Endothelial cell (in vitro differentiated cells): ENCODE measurements at places on chromosomes 7 and 10. TPM values are rescaled to one million over a fixed set of nuclear protein-coding genes. Genes with fewer than 3 reads are reported as not detected.

The CRTAC1 gene
- total RNA-seq, result 37.3 TPM

The CEP55 gene
- total RNA-seq, result 3.5 TPM

The RASA4 gene
- 20.4 TPM for total RNA-seq

The EPHA1 gene
- total RNA-seq, result 7.1 TPM

DNA sequence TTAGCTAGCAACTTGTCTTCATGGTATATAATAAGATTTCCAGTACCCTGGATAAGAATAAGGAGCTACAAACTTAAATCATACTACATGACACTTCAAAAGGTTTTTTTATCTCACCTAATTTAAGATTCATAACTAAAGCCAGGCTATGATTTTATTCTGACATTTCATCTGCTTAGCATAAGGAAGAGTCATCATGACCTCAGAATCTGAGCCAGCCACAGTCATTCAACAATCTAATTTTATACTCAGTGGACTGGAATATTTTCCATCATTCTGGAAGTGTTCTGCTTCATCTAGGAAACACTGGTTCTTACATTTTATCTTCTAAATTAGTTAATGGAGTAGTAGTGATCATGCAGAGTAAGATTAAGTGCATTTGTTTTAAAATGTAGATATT, 102.1 kb upstream of the KCND2 start:
- DNase-seq, result no peak

GRCh38 chr10:117137911-117138642, at the start of gene VAX1:
VAX1 (minus strand) TSS chr10:117138270; CDS start chr10:117138056, 214 bp downstream.
- DNase-seq, result peak; percentile 52

DNA sequence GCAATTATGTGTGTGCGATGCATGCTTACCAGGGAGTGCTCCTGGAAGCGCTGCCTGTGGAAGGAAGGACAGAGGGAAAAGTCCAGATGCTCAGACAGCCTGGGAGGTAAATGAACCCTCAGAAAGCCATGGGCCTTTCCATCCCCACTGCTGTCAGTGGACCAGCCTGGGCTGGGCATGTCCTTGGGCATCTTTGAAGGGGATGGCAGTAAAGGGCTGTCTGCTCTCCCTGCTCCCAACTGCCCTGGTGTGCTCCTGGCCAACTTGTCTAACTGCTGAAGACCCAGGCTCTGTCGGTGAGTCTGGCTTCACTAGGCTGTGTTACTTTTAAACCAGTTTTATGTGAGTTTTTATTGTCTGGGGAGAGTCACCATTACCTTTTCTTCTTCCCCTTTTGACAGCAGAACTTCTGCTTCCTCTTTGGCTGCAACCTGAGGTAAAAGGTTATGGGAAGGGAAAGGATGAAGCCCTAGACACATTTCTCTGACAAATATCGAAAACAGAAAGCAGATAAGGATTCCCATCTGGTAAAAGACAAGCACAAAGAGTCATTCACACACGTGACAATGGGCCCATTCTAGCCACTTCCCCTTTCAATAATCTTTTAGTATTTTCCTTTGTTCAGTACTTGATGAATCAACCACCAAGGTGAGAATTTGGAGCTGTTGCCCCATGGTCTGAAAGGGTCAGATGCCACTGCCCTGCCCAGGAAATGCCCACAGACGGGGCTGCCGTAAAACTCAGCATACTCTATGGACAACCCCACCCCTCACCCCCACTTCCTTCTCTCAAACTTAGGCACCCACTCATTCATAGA, 27.6 kb upstream of the PIK3AP1 start:
- no peak for DNase-seq

- no peak for DNase-seq
Measured at GRCh38 chr7:14381936-14382335, 392.5 kb upstream of the ETV1 start.

DNA sequence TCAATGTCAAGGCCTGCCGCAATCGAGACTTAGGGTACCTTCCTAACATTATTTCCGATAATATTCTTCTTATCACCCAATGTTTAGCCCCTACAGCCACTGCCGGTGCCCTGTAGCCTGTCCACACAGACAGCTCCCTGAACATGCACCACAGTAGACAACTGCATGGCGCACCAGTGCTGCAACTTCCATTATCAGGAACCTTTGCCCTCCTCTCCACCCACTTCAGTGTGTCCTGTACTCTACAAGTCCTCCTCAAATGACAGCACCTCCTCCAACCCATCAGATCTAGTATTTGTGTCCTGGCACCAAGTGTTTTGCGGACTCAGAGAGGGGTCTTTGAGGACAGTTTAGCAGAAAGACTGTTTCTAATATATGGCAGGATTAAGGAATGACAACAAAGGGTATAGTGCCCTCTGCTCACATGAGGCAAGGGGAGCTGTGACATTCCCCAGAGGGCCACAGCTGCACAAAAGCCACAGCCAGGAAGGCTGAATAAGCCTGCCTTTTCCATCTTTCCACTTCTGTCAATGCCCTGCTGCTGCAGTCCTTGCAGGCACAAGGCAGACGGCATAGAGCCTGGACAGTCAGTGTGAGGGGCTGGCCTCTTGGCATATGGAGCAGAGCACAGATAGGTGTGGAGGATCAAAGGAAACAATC, 335.4 kb downstream of the PARD3 start:
- no peak for DNase-seq

- no peak for DNase-seq
Measured at GRCh38 chr10:74738052-74738451, 88.3 kb upstream of the KAT6B start.

- DNase-seq, result no peak
Measured at GRCh38 chr7:30743371-30744074, 8.4 kb upstream of the INMT start.

- DNase-seq, result peak; percentile 1
Measured at GRCh38 chr10:44992070-44992731, 8.5 kb upstream of the ZNF22 start.

DNA sequence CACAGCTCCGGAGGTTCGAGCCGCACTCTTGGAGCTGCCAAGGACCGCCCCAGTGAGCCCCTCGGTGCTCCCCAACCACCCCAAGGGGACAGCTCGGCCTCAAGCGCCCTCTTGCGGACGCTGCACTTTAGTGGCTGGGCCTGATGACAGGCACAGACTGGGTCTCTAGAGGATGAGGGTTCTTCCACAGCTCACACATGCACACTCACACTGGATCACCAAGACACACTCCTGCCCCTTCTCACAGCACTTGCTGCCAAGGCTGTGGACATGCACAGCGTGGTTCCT, 2.1 kb downstream of the RET start:
- DNase-seq, result peak; percentile 72

DNA sequence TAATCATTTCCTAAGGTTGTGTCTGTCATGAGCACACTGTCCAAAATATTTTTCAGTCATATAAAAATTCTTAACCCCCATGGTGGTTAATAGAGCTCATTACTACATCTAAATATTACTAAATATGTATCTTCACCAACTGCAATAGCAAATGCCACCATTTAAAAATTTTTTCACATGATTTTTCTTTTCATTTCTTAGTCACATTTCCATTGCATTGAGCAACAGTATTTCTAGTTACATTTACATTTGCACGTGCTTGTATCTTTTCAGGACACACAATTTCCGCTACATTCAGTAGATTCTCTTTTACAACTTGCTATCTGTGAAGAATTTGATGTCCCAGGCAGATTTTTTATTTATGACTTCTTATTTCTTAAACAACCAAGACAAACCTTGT, 5.2 kb upstream of the TAS2R40 start:
- no peak for DNase-seq
